SJSA1 (cell line): ENCODE measurements at places on chromosomes 1 and 21.

DNA sequence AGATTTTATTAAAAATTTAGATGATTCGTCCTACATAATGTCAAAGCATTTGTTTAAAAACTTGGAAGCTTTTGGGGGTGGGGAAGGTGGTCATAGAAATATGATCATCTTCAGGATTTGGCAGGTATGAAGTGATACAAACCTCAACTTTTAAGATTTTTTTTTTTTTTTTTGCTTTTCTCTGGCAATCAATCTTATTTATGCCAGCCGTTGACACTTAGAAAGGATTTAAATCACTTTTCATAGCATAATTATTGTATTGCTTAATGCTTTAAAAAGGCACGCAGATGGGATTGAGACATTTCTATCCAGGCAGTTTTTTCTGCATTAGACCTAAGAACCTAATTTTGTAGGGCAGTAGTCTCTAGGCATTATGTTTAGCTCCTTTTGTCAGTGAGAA, 19.7 kb downstream of the MRPS6 start:
- DNase-seq: no peak

DNA sequence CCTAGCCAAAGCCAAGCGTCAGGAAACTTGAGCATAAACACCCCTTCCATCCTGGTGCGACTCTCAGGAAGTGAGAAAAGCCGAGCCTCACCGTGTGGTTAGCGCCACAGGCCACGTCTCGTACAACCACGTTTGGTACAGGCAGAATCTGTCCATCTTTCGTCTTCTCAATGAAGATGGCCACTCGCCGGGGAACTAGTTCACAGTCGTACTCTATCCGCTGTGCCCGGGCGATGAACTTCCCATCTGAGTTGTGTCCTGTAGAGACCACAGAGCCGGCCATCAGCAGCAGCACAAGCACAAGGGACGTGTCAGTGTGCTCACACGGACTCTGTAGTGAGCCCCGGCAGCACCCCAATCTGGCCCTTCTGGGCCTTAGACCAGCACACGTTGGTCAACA, 23.1 kb downstream of the RCC2 start:
- no peak for DNase-seq

DNA sequence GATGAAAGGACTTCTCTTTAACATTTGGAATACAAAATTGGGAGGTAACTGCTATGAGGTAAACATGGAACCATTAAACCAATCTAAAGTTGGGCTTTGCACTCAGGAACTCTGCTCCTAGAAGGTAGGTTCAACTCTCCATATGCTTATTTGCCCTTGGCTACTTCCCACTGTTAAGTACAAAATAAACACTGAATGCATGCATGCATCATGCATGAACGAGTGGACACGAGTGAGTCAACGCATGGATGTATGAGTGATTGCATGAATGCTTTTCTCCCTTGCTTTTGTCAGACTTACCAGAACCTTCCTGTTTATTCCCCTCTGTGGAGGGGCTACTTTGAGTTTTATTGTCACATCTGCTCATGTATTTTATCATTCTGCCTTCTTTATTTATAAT, 42.4 kb upstream of the RUNX1 start:
- no peak for DNase-seq

DNA sequence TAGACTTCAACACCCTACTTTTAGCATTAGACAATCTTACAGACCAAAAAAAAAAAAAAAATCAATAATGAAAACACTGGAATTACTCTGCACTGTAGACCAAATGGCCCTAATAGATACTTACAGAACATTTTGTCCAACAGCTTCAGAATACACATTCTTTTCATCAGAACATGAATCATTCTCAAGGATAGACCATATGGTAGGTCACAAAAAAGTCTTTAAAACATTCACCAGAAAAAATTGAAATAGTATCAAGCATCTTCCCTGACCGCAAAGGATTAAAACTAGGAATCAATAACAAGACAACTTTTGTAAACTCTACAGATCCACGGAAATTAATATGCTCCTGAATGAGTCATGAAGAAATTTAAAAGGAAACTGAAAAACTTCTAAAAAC, 22.5 kb downstream of the ZNF670 start:
- no peak for DNase-seq

- DNase-seq: peak; percentile 78
Observed at GRCh38 chr1:24949331-24949881, 19.3 kb upstream of the RUNX3 start.

- no peak for DNase-seq
Observed at GRCh38 chr21:28213261-28213660, 779.4 kb downstream of the LTN1 start.

DNA sequence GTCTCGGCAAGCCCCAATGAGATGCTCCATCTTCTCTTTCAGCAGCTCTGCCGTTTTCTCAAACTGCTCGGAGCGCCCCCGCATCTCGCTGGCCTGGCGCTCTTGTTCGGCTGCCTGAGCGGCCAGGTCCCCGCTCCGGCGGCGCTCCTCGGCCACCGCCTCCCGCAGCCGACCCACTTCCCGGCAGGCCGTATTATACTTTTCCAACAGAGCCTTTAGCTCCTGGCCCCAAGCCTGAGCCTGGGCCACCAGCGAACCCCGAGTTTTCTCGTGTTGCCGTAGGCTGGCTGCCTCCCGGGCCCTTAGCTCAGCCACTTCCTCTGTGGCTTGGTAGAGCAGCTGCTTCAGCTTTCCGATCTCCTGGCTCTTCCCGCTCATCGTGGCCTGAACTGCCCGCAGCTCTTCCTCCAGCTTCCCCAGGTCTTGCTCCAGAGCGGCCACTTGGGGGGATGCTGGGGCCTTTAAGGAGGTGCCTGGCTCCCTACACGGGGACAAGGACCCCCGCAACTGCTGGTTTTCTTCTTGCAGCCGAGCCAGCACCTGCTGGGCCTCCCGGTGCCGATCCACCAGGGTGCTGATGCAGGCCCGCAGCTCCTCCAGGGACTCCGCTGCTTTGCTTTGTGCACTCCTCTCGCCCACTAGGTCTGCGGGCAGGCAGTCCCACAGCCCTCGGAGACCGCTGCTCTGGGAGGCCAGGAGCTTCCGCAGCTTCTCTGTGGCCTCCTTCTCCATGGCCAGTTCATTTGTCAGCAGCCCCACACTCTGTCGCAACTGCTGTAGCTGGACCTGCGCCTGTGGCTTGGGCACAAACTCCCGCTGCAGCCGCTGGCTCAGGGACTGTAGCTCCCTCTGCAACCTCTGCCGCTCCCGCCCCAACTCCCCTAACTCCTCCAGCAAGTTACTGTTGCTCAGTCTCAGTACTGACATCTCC, 13.4 kb upstream of the PIAS3 start:
- DNase-seq: no peak

DNA sequence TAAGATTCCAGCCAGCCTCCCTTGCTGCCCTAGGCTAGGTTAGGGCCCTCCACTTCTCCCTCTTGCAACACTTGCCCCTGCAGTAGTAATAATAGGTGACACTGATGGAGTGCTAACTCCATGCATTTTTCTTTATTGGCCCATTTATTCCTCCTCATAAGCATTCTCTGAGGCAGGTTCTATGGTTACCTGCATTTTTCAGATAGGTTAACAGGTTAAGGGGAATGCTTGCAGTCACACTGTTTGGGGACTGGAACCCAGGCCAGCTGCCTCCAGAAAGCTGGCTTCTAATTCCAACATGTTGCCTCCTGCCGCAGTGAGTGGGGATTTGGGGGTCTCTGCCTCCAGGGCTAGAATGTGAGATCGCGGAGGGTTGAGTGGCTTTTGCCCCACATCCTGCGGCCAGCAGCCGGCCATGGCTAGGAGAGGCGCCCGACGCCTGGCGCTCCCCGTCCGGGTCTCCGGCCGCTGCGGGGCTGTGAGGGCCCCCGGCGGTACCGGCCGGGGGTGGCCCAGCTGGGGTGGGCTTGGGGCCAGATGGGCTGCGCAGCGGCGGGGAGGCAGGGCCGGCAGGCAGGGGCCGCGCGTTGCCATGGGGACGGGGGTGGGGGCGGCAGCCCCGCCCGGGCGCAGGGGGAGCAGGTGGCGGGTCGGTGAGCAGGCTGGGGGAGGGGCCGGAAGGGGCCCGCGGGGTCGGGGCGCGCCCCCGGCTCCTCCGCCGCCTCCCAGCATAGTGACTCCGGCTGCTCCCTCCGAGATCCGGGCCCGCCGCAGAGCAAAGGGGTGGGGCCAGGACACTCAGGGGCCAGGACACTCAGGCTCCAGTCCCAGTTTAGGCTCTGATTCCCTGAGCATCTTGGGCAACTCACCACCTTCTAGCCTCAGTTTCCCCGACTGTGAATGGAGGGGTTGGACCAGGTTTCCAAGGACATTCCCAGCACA, 68.4 kb upstream of the SSBP3 start:
- DNase-seq: no peak

- no peak for DNase-seq
Observed at GRCh38 chr1:3998086-3998485, 98.0 kb upstream of the C1orf174 start.

- DNase-seq: no peak
Observed at GRCh38 chr1:155202731-155203515, 4.8 kb downstream of the THBS3 start.
